GM12878 (cell line): ENCODE measurements at places on chromosomes 4 and X. TPM values are rescaled to one million over a fixed set of nuclear protein-coding genes. Genes with fewer than 3 reads are reported as not detected.

Gene UFSP2
- total RNA-seq: 23.3 and 25.4 TPM in 2 replicates

Gene ARHGAP24
- 0.56 and 0.61 TPM in 2 replicates for total RNA-seq

Gene TECRL
- total RNA-seq: not detected in 2 replicates

- no peaks in the 10 kb centered on the region; the same call in 1 of the 2 replicates for H3K4me1 ChIP-seq
- H3K27ac ChIP-seq: peak overlapping the region; percentile 81; the same call in 1 of the 2 replicates
- H3K36me3 ChIP-seq: no peaks in the 10 kb centered on the region
- DNase-seq: no peak
Observed at GRCh38 chr4:139666735-139667281, 1.2 kb downstream of the MGST2 start.

DNA sequence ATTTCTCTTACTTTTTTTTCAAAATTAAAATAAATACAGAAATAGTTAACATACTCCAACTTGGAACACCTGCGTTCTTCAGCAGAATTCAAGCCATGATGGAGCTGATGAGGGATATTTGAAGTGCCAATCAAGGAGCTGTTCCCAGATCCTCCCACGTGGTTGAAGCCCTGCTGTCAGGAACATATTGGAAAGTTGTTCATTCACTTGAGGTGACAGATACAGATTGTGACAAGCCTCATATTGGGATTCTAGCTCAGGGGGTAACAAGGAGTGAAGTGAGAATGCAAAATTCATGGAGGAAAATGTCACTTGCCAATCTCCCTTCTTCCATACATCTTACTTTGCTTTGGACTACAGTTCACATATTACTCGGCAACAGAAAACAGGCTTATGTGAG, 2670.8 kb downstream of the PCDH7 start:
- H3K4me1 ChIP-seq: no peaks in the 10 kb centered on the region
- no peak overlapping the region for H3K27ac ChIP-seq
- no peak overlapping the region for H3K4me3 ChIP-seq
- no peak for DNase-seq

DNA sequence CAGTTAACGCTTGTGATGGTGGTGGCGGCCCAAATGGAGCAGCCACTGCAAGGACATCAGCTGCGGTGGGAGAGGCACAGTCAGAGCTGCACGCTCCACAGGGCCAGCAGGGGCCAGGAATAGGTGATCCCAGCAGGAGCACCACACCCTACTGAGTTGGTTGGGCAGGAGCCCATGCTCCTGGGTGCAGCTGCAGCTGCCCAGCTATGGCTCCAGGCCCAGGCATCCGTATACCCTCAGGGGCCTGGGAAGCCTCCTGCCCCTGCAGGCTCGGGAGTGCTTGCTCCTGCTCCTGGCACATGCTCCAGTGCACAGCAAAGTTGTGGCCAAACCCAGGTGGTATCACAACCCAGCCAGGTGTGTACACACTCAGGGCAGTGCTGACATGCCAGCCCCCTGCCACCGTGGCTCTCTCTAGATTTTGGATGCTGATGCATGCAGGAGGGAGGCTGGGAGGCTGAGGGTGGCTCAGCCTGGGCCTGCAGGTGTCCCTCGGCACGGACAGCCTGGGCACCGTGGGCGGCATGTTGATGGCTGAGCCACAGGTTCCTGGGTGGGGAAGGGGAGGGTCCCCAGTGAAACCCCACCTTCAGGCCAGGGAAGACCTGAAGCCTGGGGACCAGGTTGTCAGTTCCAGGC, 150.2 kb downstream of the CXXC4 start:
- no peaks in the 10 kb centered on the region for H3K27me3 ChIP-seq
- H3K4me1 ChIP-seq: no peaks in the 10 kb centered on the region
- no peak for DNase-seq

DNA sequence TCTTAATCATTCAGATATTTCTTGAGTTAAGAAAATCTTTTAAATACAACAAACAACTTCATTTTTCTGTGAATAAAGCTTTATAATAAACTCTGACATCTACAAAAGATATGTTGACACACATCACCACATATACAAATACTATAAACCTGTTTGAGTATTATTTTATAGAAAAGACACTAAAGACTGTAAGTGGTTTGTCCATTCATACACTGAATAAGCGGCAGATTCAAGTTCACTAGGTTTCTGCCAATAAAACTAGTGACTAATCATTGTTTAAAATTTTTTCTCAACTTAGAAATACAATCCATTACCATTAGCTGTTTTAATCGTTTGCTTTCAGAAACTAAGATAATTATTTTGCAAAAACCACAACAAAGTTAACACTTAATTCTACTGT, 1900.0 kb downstream of the C4orf33 start:
- no peak overlapping the region for H3K27ac ChIP-seq
- no peak overlapping the region for H3K4me3 ChIP-seq
- DNase-seq: no peak
- H3K36me3 ChIP-seq: no peaks in the 10 kb centered on the region
- no peaks in the 10 kb centered on the region for H3K4me1 ChIP-seq
